Chondrocyte (in vitro differentiated cells): ENCODE measurements at places on chromosomes 6 and 20. TPM values are rescaled to one million over a fixed set of nuclear protein-coding genes. Genes with fewer than 3 reads are reported as not detected.

PGBD1 gene
- 7.6 to 9.9 TPM (median 8.5 TPM) in 3 replicates for total RNA-seq

- no peak overlapping the region for H3K27ac ChIP-seq
- peaks cover 6% of the 10 kb centered on the region for H3K4me1 ChIP-seq
- peaks cover 4% of the 10 kb centered on the region for H3K36me3 ChIP-seq
- peak; percentile 50 for DNase-seq
These were observed 28.2 kb upstream of the TAF8 start for GRCh38 chr6:42021847-42022754.

RAB32 gene
- total RNA-seq = 41.8 to 80.6 TPM (median 76.1 TPM) in 3 replicates

DNA sequence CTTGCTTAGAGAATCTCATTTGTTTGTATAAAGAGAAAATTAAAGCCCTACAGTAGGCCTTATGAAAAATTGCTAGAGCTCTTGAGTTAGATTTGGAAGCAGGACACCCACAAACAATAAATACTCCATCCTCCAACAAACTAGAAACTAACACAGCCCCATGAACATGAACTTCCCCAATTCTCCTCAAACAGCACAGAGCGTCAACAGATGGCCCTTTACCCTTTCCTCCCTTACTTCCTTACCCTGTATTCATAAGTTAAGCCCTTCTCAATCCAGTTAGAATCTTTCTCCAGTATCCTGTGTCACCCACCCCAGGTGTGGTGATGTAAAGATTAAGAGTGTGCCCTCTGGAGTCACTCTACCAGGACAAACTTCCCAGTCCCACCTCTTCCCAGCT is 113.7 kb downstream of the UNC5CL start:
- no peaks in the 10 kb centered on the region for H3K4me1 ChIP-seq
- H3K27me3 ChIP-seq = peaks cover 9% of the 10 kb centered on the region
- no peak for DNase-seq
- H3K36me3 ChIP-seq = no peaks in the 10 kb centered on the region

DNA sequence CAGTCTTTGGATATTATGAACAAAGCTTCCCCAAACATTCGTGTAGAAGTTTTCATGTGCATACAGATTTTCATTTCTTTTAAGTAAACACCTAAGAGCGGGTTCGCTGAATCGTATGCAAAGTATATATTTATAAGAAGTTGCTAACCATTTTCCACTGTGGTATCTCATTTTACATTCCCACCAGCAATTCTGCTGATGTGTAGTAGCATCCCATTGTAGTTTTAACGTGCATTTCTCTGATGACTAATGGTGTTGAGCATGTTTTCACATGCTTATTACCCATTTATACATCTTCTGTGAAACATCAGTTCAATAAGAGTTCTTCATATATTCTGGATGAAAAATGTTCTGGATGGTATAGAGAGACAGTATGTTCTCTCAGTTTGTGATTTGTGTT is 97.4 kb downstream of the IYD start:
- no peak overlapping the region for H3K27ac ChIP-seq
- no peaks in the 10 kb centered on the region for H3K4me1 ChIP-seq
- H3K36me3 ChIP-seq = no peaks in the 10 kb centered on the region
- no peak for DNase-seq
- H3K4me3 ChIP-seq = no peak overlapping the region

- no peaks in the 10 kb centered on the region for H3K27me3 ChIP-seq
- DNase-seq = no peak
- H3K36me3 ChIP-seq = no peaks in the 10 kb centered on the region
These were observed 27.8 kb downstream of the PAQR8 start for GRCh38 chr6:52389626-52390360.
